ENCODE measurements at places on chromosomes 16 and 17.

- H3K4me3 ChIP-seq = no peak overlapping the region
- H3K27me3 ChIP-seq = no peaks in the 10 kb centered on the region
- no peaks in the 10 kb centered on the region for H3K36me3 ChIP-seq
- DNase-seq = peak; percentile 31
- H3K4me1 ChIP-seq = peaks cover 10% of the 10 kb centered on the region
These were observed 15.8 kb upstream of the RBBP6 start for GRCh38 chr16:24523569-24523968.

DNA sequence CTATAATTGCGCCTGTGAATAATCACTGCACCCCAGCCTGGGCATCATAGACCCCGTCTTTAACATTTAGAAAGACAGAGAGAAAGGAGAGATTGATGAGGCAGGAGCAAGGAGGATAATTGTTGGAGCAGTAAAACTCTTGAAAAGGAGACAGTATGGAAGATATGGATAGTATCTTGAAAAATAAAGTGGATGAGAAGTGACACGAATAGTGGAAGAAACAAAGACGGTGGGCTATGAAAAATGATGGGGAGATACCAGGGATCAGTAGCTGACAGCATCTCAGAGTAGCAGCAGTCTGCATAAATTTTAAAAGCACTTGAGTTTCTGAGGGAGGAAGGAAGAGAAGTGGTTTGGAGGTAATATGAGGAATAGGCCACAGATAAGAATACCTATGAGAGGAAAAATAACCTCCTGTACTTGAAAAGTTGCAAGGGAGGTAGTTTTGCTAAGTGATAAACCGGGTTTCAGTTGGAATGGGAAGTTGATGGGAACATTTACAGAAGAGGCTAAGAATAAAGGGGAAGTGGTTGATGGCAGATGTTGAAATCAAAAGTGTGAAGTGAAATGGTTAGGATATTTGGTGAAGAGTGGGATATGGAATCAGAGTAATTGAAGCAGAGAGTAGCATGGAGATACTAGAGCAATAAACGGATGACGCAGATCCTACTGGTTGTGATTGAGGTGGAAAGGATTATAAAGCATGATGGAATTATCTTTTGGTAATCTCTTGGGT is 1.8 kb upstream of the PPM1D start:
- no peak overlapping the region for H3K4me3 ChIP-seq
- no peak overlapping the region for H3K27ac ChIP-seq
- H3K36me3 ChIP-seq = no peaks in the 10 kb centered on the region
- H3K27me3 ChIP-seq = no peaks in the 10 kb centered on the region
- no peak for DNase-seq
- peaks cover 9% of the 10 kb centered on the region for H3K4me1 ChIP-seq

DNA sequence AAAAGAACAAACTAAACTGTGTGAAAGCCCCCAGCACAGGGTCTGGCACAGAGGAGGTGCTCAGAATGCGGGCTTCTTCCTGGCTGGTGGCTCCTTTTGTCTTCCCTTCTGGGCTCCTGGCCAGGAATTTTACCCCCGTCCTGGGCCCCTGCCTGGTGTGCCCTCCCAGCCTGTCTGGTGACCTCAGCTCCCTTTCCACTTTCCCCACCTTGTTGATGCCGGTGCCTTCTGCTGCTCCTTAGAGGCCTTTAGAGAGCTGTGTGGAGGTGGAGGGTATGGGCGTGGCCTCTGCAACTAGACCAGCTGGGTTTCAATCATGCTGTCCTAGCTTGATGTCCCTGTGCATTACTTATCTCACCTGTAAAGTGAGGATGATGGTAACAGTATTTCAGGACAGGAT is 16.8 kb downstream of the PIRT start:
- H3K27ac ChIP-seq = no peak overlapping the region
- no peaks in the 10 kb centered on the region for H3K4me1 ChIP-seq
- no peaks in the 10 kb centered on the region for H3K27me3 ChIP-seq
- no peaks in the 10 kb centered on the region for H3K36me3 ChIP-seq
- H3K4me3 ChIP-seq = no peak overlapping the region

DNA sequence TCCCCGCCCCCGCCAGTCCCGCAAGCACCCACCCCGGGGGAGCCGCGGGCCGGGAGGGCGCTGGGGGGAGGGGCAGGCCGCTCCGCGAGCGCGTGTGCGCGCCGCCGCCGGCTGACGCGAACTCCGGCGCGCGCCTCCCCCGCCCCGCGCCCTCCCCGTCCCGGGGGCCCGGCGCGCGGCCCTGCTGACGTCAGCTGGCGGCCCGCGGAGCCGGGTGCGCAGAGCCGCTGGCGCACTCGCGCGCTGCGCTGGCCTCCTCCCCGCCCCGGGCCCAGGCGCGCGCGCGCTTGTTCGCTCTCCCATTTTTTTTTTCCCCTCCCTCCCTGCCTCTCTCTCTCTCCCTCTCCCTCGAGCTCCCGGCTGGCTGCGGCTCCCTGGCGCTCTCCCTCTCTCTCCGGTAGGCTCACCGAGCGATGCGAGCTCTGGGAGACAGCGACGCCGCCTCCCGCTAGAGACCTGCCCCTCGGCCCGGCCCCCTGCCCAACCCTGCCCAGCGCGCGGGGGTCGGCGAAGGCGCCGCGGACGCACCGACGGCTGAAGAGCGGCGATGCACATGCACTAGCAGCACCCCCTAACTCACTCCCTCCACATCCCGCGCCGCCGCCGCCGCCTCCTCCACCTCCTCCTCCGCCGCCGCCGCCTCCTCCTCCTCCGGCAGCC is at the start of gene GNAO1:
Gene GNAO1 (plus strand): TSS at position 334 of the 660 bp plus-strand sequence. CDS start 747 bp downstream, outside the sequence.
- DNase-seq = peak; percentile 62
- no peak within 1 kb of the TSS for H3K27ac ChIP-seq
- H3K4me3 ChIP-seq = peak within 1 kb of the TSS; percentile 64
- peaks cover 72% of the 10 kb centered on the region for H3K27me3 ChIP-seq
- H3K36me3 ChIP-seq = no peaks in the 10 kb centered on the region
- H3K4me1 ChIP-seq = no peaks in the 10 kb centered on the region

DNA sequence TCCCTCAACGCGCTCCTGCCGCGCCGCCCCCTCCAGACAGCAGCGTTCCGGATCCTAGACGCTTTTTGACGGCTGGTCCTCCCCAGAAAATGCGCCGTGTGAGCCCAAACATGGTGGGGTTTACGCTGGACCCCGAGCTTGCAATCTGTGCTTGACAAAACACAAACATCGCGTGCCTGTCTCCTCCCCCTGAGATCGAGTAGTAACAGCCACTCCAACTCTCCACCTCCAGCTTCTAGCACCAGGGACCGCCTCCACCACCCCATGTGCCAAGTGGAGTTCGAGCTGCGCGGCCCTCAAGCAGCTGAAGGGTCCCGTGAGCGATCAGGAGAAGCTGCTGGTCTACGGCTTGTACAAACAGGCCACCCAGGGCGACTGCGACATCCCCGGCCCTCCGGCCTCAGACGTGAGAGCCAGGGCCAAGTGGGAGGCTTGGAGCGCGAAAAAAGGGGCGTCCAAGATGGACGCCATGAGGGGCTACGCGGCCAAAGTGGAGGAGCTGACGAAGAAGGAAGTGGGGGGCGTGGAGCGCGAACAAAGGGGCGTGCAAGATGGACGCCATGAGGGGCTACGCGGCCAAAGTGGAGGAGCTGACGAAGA is 656 bp upstream of the GEMIN4 start:
- H3K27me3 ChIP-seq = no peaks in the 10 kb centered on the region
- H3K36me3 ChIP-seq = no peaks in the 10 kb centered on the region
- peak; percentile 76 for DNase-seq
- H3K4me1 ChIP-seq = peaks cover 11% of the 10 kb centered on the region
- no peak overlapping the region for H3K27ac ChIP-seq

DNA sequence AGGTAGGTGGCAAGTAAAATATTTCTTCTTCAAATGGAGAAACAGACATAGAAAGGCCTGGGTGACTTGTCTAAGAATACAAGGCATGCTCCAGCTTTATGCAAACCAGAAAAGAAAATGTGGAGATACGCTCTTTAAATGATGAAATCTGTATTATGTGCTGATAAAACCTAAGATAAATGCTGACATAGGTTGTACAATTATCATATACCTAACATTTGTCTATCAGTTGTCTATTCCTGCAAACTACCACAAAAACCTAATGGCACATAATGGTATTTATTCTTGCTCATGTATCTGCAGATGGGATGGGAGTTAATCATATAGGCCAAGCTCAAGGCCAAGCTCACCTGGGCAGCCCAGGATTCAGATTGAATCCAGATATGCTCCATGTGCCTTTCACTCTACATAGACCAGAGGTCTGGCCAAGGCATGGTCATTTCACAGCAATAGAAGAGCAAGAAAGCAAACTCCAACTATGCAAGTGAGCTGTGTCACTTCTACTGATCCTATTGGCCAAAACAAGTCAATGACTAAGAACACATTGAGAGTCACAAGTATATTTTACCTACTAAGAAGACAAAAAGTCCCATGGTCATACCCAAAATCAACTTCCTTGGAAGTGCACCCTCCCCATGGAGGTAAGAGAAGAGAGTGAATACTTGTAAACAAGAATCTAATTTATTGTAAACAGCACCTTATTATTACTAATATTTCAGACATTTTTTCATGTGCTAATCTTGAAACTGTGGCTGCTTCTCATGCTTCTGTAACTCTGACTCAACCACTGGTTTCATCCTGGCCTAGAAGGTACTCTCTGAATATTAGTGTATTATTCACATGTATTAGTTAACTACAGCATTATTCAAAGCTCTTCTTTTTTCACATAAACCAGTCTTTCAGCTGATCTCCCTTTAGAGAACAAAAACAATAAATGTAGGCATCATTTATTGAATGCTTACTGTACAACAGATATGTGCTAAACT is 270.7 kb upstream of the SOX9 start:
- H3K27me3 ChIP-seq = no peaks in the 10 kb centered on the region
- peak; percentile 28 for DNase-seq
- no peak overlapping the region for H3K27ac ChIP-seq
- no peaks in the 10 kb centered on the region for H3K36me3 ChIP-seq
- H3K4me1 ChIP-seq = no peaks in the 10 kb centered on the region
- no peak overlapping the region for H3K4me3 ChIP-seq

- peak overlapping the region; percentile 73 for H3K27ac ChIP-seq
- peaks cover 7% of the 10 kb centered on the region for H3K36me3 ChIP-seq
- no peaks in the 10 kb centered on the region for H3K27me3 ChIP-seq
- peak; percentile 93 for DNase-seq
- peaks cover 16% of the 10 kb centered on the region for H3K4me1 ChIP-seq
These were observed 18.8 kb downstream of the TNRC6A start for GRCh38 chr16:24748242-24748641.

GRCh38 chr17:60077226-60077625 is 1.5 kb downstream of the HEATR6 start:
- peaks cover 33% of the 10 kb centered on the region for H3K36me3 ChIP-seq
- H3K4me3 ChIP-seq = peak overlapping the region; percentile 89
- DNase-seq = no peak
- H3K4me1 ChIP-seq = peaks cover 34% of the 10 kb centered on the region
- H3K27me3 ChIP-seq = no peaks in the 10 kb centered on the region
- peak overlapping the region; percentile 80 for H3K27ac ChIP-seq

- no peak overlapping the region for H3K4me3 ChIP-seq
- peaks cover 6% of the 10 kb centered on the region for H3K4me1 ChIP-seq
- peaks cover 11% of the 10 kb centered on the region for H3K27me3 ChIP-seq
- H3K27ac ChIP-seq = no peak overlapping the region
- H3K36me3 ChIP-seq = no peaks in the 10 kb centered on the region
These were observed 44.0 kb upstream of the AKTIP start for GRCh38 chr16:53546988-53547391.

- H3K27me3 ChIP-seq = no peaks in the 10 kb centered on the region
- H3K27ac ChIP-seq = no peak overlapping the region
- no peak for DNase-seq
- no peaks in the 10 kb centered on the region for H3K36me3 ChIP-seq
- H3K4me1 ChIP-seq = no peaks in the 10 kb centered on the region
These were observed 77.1 kb downstream of the SDK2 start for GRCh38 chr17:73566905-73567782.

- peak overlapping the region; percentile 67 for H3K4me3 ChIP-seq
- H3K4me1 ChIP-seq = no peaks in the 10 kb centered on the region
- H3K36me3 ChIP-seq = no peaks in the 10 kb centered on the region
- DNase-seq = peak; percentile 63
These were observed 38.4 kb upstream of the CSNK2A2 start for GRCh38 chr16:58236231-58236690.

- H3K36me3 ChIP-seq = no peaks in the 10 kb centered on the region
- H3K27ac ChIP-seq = no peak overlapping the region
- no peak for DNase-seq
- no peaks in the 10 kb centered on the region for H3K4me1 ChIP-seq
- peaks cover 6% of the 10 kb centered on the region for H3K27me3 ChIP-seq
These were observed 20.0 kb upstream of the WFIKKN2 start for GRCh38 chr17:50815400-50815799.

GRCh38 chr16:84884596-84885341 is 65.0 kb downstream of the CRISPLD2 start:
- no peaks in the 10 kb centered on the region for H3K36me3 ChIP-seq
- H3K4me1 ChIP-seq = peaks cover 25% of the 10 kb centered on the region
- H3K27ac ChIP-seq = no peak overlapping the region
- no peaks in the 10 kb centered on the region for H3K27me3 ChIP-seq
- H3K4me3 ChIP-seq = no peak overlapping the region

- H3K4me3 ChIP-seq = peak within 1 kb of the TSS; percentile 90
- peaks cover 33% of the 10 kb centered on the region for H3K4me1 ChIP-seq
- peak within 1 kb of the TSS; percentile 85 for H3K27ac ChIP-seq
- peak; percentile 100 for DNase-seq
- no peaks in the 10 kb centered on the region for H3K36me3 ChIP-seq
- H3K27me3 ChIP-seq = no peaks in the 10 kb centered on the region
These were observed at the start of gene XYLT1 for GRCh38 chr16:17470908-17471718. Gene XYLT1 (minus strand): TSS chr16:17470960. CDS start chr16:17470796, 164 bp downstream.

- DNase-seq = no peak
- no peak overlapping the region for H3K4me3 ChIP-seq
- H3K4me1 ChIP-seq = no peaks in the 10 kb centered on the region
- H3K27ac ChIP-seq = no peak overlapping the region
- H3K36me3 ChIP-seq = no peaks in the 10 kb centered on the region
These were observed 73.9 kb downstream of the RPH3AL start for GRCh38 chr17:278676-279059.

DNA sequence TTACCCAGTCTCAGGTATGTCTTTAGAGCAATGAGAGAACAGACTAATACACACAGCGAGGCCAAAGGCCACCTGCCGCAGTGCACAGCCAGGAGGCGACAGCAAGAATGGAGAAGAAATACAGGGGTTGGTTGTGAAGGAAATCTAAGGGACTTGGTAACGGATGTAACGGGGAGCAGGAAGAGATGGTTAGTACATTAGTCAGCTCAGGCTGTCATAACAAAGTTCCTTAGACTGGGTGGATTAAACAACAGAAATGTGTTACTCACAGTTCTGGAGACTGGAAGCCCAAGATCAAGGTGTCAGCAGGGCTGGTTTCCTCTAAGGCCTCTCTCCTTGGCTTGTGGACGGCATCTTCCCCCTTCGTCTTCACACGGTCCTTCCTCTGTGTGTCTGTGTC is 47.1 kb downstream of the TVP23C start:
- peaks cover 25% of the 10 kb centered on the region for H3K4me1 ChIP-seq
- no peak overlapping the region for H3K4me3 ChIP-seq
- no peaks in the 10 kb centered on the region for H3K27me3 ChIP-seq
- H3K36me3 ChIP-seq = peaks cover 9% of the 10 kb centered on the region

DNA sequence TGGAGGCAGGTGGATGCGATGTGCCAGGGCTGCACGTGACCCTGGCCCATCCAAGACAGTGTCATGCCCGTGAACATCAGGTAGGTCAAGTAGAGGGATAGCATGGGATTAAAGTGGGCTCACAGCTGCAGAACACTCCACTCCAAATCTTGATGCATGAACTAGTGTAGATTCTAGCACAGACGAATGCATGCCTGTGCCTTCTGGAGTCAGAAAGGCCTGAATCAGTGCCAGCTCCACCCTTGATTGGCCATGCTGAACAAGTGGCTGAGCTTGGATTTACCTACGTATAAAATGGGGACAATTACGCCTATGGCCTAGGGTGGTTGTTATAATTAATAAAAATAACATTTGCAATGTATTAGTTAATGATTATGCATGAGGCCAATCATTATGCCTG is 10.6 kb downstream of the IRX3 start:
- no peaks in the 10 kb centered on the region for H3K36me3 ChIP-seq
- H3K27me3 ChIP-seq = no peaks in the 10 kb centered on the region
- DNase-seq = no peak
- H3K4me1 ChIP-seq = peaks cover under 1% of the 10 kb centered on the region
- no peak overlapping the region for H3K27ac ChIP-seq

All from GM23248 (cell line).